SJCRH30 (cell line): ENCODE measurements at places on chromosomes 7 and 10. TPM values are rescaled to one million over a fixed set of nuclear protein-coding genes. Genes with fewer than 3 reads are reported as not detected.

KMT2C gene
- total RNA-seq = 33.2 and 35.1 TPM in 2 replicates

- DNase-seq = no peak
Measured at GRCh38 chr7:3028071-3028757, 15.5 kb downstream of the CARD11 start.

BPGM gene
- 18.8 and 20.6 TPM in 2 replicates for total RNA-seq

NEURL1 gene
- total RNA-seq = 2.6 and 4.1 TPM in 2 replicates

GNAT3 gene
- total RNA-seq = not detected in 2 replicates

DNA sequence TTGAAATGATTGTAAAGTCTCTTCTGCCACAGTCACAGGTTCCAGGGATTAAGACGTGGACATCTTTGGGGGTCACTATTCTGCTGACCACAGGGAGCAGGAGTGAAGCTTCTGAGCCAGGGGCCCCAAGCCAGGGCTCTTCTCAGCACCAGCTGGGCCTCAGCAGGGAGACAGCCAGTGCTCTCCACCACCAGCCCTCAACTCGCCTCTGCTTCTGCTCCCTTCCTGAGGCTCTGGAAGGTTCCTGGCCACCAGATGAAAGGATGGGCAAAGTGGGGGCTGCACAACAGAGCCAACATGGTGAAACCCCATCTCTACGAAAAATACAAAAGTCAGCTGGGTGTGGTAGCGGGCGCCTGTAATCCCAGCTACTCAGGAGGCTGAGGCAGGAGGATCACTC, 11.2 kb upstream of the CRYGN start:
- no peak for DNase-seq

DNA sequence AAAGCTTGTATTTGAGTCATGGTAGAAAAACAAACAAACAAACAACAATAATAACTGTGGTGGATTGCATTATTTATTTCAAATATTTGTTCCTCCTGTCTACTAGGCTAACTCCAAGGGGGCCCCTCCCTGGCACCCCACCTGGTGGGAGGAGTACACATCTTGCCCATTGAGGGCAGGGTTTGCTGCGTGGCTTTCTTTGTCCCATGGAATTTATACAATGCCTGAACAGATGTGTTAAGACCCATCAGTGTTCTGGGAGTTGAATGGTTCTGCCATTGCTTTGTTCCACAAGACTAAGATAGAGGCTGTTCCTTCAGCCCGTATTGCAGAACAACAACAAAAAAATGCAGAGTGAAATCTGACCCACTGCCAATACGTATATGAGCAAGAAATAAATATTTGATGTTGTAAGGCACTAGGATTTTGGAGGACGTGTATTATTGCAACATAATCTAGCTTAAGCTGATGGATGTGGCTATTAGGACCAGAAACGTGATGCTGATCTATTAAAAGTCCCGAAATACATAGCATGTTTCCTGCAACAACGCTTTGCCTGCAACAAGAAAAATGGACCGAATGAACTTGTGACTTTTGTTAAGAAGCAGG, 119.1 kb upstream of the JCAD start:
- DNase-seq = no peak
